ENCODE measurements at places on chromosomes 4 and X.

- DNase-seq: no peak
Measured at GRCh38 chr4:21949073-21949457, 493 bp upstream of the KCNIP4 start.

DNA sequence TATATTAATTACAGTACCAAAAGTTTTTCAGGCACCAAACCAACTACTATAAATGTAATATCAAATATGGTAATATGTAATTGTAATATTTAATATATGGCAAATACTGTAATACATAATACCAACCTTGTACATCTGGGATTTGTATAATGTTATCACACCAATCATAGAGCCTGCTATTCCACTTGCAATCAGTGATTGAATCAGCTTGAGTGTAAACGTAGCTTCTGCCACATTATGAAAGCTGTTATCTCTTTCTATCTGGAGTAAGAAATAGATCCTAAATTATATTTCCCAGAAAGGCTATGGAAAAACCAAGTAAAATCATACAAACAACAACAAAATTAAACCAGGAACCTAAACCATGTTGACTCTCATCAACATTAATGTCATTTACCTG, 24.7 kb upstream of the NEUROG2 start:
- DNase-seq: no peak

DNA sequence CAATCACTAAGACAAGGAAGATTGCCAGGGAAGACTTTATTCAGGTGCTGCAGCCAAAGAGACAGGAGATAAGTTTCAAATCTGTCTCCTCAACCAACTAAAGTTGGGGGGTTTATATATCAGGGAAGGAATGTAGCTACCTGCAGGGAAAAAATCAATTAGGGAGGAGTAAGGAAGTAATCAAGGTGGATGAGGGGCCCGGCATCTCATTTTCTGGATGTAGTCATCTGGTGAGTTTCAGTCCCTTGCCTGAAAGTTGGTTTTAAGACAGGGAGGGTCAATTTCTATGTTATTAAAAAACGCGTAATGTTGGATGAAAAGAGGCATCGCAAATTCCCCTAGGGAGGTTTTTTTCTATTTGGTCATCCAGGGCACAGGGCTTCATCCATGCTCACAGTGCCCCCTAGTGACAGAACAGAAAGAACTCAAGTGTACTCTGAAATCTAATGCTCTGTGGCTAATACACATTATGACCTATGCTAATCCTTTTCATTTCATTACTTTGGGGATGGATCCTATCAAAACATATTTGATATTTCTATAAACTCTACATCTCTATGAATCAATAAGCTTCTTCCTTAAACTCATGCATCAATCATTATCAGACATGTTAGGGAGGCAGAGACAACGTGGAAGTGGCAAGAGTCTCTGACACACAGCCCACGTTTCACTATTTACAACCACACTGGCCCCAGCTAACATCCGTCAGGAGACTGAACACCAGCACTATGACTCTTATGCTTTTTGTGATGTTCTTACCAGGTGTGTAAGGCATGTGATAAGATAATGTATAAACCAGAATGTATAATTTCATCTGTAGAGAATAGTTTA, 1577.0 kb upstream of the TENM3 start:
- peak; percentile 0 for DNase-seq

DNA sequence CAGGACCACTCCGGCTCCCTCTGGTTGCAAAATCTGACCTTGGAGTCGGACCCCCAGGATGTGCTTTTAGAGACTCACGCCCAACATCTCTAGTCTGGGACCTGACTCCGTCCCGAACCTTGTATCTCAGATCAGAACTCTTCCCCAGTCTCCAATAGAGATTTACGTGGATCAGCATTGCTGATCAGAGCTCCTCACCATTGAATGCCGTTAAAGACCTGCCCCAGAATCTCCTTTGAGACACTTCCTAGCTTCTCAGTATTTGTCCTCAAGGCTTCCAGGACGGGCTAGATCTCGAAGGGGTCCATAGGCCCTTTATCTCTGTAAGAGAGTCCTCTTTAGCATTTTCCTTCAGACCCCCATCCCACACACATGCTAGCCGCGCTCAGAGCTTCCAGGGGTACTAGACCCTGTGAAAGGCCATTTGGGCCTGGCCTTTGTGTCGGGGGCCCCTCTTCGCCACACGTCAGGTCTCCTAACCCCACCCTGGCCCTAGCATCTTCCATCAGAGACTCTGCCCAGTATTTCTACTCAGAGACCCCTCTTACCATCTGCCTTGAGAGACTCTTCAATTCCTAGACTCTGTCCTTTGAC, 662 bp downstream of the UBA1 start:
- no peak for DNase-seq

DNA sequence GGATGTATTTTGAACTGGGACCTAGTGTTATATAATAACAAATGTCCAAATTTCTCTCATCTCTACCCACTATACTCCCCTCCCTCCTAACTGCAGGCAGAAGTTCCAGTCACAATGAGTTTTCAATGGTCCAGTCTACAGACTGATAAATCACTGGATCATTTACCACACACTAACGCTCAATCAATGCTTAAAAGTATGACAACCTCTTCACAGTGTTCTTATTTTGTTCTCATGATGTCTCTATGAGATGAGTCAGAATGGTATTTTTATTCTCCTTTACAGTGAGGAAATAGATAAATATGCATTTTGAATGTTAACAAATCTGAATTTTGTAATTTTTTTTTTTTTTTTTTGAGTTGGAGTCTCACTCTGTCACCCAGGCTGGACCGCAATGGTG, 83.7 kb upstream of the ETNPPL start:
- no peak for DNase-seq

DNA sequence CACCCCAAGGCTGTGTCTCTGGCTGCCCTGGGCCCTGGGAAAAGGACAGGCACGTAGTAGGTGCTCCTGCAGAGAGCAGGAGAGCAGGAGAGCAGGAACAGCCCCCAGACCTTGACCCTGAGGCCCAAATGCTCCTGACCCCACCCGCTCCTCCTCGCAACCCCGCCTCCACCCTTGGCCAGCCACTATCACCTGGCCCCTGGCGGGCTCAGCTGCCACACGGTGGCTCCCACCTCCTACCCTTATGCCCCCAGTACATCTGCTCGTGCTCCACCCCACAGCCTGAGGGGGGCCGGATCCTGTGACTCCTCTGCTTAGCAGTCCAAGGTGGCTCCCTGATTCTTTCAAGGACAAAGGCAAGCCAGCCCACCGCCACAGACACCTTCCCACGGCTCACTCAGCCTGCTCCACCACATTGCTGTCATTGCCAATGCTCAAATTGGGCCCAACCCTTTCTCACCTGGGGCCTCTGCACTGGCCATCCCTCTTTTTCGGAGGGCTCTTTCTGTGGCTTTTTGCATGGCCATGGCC, 5.4 kb upstream of the HAUS7 start:
- no peak for DNase-seq

DNA sequence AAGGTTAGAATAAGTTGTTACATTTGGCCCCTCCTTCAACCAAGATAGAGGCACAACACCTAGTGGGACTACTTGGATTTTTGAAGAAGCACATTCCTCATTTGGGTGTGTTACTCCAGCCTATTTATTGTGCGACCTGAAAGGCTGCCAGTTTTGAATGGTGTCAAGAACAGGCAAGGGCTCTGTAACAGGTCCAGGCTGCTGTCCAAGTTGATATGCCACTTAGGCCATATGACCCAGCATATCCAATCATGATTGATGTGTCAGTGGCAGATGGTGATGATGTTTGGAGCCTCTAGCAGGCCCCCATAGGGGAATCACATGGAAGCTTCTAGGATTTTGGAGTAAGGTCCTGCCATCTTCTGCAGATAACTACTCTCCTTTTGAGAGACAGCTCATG, 35.5 kb upstream of the UGT2B4 start:
- no peak for DNase-seq

DNA sequence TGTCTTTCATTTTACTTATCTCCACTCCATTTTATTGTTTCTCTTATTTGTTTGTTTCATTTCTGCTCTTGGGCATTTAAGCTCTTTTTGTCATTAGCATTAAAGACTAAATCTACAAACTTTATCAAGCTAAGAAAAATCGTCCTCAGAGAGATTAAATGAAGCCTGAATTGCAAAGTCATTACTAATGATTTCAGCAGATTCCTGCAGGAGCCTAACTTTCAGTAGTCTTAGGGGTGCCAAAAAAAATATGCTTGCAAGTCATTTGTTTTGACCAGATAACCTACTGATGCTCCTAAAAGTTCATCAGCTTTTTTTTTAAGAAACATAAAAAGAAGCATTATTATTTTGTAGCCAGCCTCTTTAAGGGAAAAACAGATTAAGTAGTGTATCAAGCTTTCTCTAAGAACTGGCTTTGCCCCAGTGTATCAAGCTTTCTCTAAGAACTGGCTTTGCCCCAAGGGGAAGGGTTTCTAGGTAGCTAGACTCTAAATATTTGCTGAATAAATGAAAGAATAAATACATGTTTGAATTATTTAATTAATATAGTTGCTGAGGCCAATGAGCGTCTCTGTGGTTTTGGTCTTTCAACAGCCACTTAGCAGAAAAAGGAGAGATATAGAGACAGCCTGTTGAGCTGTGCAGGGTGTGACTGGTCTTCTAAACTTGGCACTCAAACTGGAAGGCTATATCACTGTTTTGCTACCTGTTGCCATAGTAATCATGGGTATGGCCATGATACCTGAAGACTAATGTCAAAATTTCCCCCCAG, 174.2 kb downstream of the BTC start:
- DNase-seq: no peak

- DNase-seq: no peak
Measured at GRCh38 chr4:185424905-185425646, 688 bp downstream of the UFSP2 start.

Measured in GM04504 (cell line).